GM12878 (cell line): ENCODE measurements at places on chromosomes 2 and 18. TPM values are rescaled to one million over a fixed set of nuclear protein-coding genes. Genes with fewer than 3 reads are reported as not detected.

- H3K36me3 ChIP-seq, result no peaks in the 10 kb centered on the region
- no peak overlapping the region for H3K27ac ChIP-seq
- H3K27me3 ChIP-seq, result no peaks in the 10 kb centered on the region
- no peaks in the 10 kb centered on the region for H3K4me1 ChIP-seq
- H3K4me3 ChIP-seq, result no peak overlapping the region
These were observed 281.8 kb downstream of the GULP1 start for GRCh38 chr2:188573453-188573852.

CAVIN2 gene
- polyA plus RNA-seq, result not detected in 2 replicates

DNA sequence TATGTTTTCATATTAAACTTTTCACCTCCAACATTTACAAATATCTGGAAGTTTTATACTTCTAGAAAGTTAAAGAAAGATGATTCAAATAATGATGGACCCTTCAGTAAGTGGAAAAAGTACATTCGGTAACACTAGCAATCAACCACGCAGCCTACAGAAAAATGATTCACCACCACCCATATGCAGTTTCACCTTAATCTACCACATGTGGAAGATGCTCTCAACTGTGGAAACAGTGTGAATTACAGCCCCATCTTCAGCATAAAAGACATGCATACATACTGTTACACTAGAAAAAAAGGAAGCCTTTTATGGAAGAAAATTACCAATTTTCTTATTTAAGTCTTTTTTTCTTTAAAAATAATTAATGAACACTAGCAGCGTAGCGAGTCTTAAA is 1.1 kb downstream of the SLC38A11 start:
- H3K27me3 ChIP-seq, result peaks cover 2% of the 10 kb centered on the region; the same call in 1 of the 2 replicates
- no peak overlapping the region for H3K27ac ChIP-seq

ACADL gene
- polyA plus RNA-seq, result not detected in 2 replicates

GALNT3 gene
- polyA plus RNA-seq, result 3.6 and 3.7 TPM in 2 replicates
